ENCODE measurements at places on chromosomes 7 and 10.

DNA sequence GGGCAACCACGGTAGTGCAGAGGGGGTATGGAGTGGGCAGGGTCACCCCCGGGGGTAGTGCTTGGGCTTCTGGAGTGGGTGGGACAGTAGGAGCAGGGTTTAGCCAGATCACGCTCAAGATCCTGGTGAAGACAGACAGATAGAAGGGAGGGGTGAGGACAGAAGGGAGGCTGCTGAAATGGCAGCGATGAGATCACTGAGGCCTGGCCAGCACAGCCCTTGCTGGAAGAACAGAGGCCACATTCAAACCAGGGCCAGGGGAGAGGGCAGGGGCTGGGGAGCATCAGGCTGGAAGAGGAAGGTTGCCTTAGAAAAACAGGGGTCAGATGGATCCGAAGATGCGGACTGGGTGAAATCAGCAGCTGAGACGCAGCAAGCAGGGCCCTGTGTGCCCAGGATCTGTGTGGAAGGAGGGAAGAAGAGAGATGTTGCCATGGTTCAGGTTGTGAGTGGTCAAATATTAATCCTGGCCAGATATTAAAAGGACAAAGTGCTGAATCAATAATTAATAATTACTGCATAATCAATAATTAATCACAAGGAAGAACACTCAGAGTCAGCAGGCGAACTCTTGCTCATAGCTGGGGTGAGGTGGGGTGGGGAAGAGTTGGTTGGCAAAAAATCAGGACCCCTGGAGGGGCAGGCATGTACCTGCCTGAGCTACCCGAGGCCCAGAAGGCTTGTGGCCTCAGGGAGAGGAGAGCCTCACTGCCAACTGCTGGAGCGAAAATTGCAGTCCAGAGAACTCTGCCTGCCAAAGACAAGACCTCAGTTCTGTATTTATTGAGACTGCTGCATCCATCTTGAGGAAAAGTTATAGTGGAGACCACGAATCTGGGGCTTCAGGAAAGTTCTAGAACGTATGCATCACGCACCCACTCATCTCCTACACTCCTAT, 105.7 kb downstream of the GRB10 start:
- no peak for DNase-seq

GRCh38 chr10:18483516-18484186, 167.7 kb downstream of the NSUN6 start:
- DNase-seq: no peak

DNA sequence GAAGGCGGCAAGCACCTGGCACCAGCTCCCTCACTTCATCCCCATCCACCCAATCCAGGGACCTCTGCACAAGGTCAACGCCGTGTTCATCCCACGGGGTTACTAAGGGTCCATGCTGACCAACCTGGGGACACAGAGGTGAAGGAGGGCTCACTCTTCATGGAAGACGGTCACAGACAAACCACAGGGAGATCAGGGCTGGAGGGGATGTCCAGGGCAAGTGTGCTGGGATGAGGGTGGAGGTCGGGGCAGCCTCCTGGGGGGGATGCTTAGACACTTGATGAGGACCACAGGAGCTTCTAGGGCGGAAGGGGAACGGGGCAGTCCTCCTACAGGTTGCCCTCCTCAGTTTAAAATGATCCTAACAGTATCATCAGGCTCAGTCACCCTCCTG, 46.7 kb downstream of the FAM53B start:
- no peak for DNase-seq

- no peak for DNase-seq
These were observed 36.0 kb downstream of the MALSU1 start for GRCh38 chr7:23335136-23335535.

DNA sequence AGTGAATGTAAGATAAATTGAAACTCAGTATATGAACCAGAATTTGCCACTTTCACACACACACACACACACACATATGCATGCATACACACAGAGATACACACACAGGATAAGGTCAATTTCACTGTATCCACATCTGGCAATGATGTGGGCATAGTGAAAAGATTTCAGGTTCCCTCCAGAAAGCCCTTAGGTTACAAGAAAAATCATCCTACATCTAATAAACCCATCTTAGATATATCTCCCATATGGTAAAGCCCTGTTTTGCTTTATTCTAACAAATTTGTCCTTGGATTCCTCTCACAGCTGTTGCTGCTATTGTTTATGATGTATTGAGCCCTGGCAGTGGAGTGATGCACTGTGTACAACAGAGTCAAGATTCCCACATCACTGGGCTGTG, 27.9 kb upstream of the DLX6 start:
- DNase-seq: no peak

DNA sequence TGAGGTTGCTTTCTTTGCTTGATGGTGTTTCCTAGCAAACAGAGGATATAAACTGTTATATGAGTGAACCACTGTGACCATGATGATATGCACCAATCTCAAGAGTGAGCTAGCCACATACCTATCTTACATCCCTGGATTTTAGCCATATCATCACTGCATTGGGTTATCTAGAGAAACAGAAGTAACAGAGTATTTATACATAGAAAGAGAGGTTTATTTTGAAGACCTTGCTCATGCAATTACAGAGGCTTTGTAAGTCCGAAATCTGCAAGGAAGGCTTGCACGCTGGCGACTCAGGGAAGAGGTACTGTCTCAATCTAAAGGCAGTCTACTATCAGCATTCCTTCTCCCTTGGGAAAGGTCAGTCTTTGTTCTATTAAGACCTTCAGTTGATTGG, 11.8 kb upstream of the PON2 start:
- no peak for DNase-seq

DNA sequence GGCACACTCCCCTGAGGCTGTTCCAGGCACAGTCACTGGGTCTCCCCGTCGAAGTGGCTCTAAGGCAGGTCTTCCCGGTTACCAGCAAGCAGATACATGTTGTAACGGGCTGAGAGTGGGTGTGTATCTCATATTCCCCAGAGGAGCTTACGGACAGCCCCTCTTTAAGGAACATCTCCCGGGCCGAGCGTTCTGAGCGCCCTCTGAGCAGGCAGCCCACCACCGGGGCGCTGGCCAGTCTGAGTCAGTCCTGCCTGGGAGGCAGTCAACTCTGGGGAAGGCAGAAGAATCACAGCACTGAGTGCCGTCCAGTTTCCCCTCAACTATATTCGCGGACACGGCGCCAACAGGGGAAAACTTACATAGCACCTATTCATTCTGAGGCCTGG, 117.4 kb downstream of the LHPP start:
- DNase-seq: no peak

- DNase-seq: no peak
These were observed 23.2 kb upstream of the HIBADH start for GRCh38 chr7:27685893-27686292.

GRCh38 chr7:22445140-22445743, 54.7 kb downstream of the STEAP1B start:
- no peak for DNase-seq

GRCh38 chr7:30068117-30068516, 39.9 kb downstream of the PLEKHA8 start:
- DNase-seq: no peak

DNA sequence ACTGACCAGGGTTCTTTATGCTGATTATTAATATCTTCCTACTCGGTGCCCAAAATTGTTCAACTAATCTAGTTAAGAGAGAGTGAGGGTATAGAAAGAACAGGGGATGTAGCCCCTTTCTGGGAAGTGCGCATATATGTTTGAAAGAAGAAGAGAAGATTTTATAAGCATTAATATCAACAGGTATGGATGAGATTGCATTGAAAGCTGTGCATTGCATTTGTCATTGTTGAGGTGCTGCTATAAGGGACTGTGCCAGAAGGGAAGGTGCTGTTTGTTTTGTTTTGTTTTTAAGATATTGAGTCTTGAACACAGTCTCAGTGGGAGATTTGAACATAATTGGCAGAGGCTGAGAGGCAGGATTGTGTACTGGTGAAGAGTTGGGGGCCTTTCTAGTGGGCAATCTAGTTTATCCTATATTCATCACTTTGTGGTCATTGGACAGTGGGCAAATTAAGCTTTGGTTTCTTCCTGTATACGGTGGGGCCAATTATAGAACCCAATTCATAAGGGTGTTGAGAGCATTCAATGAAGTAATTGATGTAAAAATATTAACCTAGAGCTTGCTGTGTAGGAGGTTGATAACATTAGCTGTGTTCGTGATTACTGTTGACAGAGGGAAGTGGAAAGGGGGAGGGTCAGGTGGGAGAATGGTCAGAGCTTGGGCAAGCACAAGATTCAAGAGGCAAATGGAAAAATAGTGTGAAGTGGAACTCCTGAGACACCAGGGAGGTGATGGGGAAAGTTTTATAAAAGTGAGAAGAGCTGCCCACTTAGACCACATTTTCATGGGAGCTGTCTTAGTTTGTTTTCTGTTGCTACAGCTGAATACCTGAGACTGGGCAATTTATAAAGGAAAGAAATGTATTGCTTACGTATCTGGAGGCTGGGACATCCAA, 19.9 kb upstream of the PCGF5 start:
- DNase-seq: no peak

DNA sequence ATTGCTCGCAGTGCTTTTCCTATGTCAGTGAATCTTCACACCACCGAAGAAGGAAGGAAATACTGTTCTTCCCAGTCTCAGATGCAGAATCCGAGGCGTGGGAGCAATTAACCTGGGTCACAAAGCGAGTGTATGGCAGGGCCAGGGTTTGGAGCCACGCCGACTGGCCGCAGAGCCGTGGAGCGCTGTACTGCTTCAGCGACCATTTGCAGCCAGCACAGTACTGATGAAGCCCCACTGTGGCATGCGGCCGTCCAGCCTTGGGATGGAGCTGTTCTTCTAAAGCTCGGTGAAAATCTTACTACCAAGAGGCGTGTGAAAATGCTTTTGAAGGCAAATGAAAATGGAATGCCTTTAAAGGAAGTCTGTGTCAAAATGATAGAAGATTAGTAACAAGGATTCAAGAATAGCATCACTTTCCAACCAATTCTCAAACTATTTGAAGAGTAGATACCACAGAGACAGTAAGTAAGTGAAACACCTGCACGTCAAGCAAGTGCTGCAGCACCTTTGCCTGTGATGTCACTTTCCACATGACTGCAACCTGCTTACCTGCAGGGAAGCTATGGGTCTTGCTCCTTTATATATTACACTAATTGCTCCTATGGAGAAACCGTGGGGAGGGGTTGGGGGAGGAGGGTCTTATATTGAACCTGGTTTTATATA, 4.9 kb downstream of the PPP2R2D start:
- no peak for DNase-seq

DNA sequence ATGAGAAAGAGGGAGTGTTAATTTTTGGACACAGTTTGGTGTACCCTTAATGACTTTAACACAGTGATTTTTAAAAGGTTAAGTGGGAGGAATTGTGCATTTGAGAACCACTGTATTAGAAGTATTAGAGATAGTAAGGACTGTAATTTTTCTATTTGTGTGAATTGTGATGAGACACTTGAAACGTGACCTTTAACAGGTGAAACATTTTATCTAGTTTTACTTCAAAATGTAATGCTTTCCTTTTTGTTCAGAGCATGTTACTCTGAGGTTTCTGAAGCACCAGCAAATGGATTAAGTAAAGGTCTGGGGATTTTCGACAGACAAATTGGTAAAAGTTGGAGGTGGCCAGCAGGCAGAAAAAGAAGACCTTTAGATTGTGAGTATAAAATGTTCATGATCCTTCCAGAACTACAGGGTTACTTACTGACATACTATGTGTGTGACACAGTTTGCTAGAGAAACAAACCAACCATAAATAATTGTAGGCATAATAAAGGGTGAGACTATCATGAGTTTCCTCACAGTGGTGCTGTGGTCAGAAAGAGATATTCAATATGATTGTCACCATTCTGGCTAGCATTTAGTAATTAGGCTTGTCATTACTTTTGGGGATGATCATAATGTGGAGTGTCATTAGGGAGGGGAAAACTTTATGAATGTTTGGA, 26.1 kb downstream of the LCOR start:
- DNase-seq: no peak

DNA sequence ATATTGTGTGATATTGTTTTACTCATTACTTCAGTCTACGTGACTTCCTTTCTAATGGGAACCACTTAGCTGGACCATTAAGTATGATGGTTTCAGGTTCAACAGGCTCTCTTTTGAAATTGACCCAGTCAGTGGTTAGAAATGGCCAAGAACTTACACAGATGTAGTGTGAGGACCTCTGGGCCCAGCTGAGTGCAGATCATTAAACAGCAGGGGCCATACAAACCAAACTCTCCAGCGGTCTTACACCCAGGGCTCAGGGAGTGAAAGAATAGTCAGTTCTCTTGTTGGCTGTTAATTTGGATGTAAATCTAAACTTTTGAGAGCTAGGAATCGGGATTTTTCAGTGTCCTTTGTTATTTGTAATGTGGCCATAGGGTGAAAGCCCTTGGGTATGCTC, 107.3 kb downstream of the CELF2 start:
- no peak for DNase-seq

DNA sequence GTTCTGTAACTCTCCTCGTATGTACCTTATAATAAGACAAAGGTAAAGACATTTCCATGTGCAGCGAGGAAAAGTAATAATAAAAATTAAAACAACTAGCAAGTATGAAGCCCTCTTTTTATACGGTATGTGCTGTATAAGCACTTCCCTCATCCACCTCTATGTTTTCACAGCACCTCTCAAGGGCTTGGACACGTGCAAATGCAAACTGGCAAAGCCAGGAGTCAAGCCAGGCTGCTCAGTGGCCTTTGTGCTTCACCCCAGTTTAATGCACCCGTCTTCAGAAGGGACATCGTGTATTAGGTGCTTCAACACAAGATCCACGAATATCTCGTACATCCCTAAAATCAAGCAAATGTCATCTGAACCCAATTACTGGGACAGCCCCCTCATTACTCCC, 1.3 kb upstream of the DGKI start:
- DNase-seq: no peak

- no peak for DNase-seq
These were observed 1.3 kb downstream of the UBE2H start for GRCh38 chr7:129951226-129952085.

GRCh38 chr7:41385996-41386395, 316.9 kb downstream of the INHBA start:
- DNase-seq: no peak

DNA sequence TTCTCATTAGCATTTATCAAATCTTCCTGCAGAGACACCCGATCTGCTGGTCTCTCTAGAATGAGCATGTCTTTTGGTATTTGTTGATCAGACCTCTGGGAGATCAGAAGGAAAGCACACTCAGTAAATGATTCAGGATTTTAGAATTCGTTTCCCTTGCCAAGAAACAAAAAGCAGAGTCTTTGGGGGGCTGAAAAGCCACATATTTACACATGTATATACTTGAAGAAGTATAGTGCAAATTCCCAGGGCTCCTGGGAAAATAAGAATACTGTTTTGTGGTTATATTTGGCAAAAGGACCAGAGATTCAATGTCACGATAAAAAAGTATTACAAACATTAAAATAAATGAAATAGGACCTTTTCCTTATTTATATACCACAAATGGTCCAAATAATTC, 100.2 kb downstream of the AGMO start:
- DNase-seq: no peak

- no peak for DNase-seq
These were observed 13.5 kb upstream of the SFMBT2 start for GRCh38 chr10:7424315-7424714.

- DNase-seq: peak; percentile 45
These were observed 20.7 kb downstream of the AVL9 start for GRCh38 chr7:32515890-32516550.
